ENCODE measurements at places on chromosomes 2 and 18.

GRCh38 chr2:236673823-236674185, 104.2 kb downstream of the ACKR3 start:
- no peak for DNase-seq

DNA sequence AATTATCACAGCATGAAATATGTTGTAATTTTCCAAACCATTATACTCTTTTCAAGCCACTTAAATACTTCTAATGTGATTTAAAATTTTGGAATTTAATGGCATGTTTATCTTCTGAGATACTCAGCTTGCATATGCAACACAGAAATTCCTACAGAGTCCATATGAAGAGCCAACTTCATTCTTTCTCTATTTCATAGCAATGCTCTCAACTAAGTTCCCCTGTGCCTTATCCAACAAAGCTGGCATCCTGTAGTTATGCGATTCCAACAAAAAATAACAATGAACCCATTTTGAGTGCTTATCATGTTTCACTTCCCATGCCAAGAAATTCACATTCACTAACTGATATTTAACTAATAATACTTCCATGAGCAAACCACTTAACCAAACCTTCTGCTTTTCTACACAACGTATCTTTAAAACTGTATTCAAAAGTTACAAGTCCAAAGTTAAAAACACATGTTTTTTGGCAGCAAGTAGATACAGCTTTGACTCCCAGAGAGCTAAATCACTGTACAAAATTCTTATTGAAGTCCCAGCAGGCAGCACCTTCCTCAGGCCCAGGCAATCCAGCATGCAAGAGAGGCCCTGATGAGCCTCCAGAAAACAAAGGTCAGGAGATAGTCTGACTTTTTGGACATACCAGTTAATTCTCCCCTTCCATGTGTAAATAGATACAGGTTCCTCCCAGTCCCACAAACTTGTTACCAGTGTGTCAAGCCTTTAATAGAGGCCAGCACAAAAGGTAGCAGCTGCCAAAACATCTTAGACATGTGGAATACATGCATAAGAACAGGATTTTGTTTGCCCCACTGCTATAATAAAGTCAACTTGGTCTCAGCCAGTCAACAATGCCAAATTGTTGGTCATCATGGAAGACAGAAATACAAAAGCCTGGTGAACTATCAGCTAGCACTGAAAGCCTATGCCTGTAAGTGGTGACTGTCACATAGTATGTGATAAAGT, 113.1 kb upstream of the WDR75 start:
- DNase-seq, result no peak

- no peak for DNase-seq
Measured at GRCh38 chr2:29024882-29025430, 43.9 kb downstream of the TOGARAM2 start.

DNA sequence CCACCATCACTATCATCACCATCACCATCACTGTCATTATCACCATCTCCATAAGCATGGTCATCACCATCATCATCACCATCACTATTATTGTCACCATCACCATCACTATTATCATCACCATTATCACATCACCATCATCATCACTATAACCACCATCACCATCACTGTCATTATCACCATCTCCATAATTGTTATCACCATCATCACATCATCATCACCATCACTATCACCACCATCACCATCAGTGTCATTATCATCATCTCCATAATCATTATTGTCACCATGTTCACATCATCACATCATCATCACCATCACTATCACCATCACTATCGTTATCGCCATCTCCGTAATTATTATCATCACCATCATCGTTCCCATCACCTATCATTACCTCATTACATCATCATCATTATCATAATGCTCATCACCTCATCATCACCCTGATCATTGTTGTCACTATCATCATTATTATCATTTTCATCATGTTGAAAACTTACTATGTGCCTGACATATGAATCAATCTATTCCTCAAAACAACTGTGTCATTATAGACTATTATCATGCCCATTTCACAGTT, 280.3 kb upstream of the HS6ST1 start:
- no peak for DNase-seq

DNA sequence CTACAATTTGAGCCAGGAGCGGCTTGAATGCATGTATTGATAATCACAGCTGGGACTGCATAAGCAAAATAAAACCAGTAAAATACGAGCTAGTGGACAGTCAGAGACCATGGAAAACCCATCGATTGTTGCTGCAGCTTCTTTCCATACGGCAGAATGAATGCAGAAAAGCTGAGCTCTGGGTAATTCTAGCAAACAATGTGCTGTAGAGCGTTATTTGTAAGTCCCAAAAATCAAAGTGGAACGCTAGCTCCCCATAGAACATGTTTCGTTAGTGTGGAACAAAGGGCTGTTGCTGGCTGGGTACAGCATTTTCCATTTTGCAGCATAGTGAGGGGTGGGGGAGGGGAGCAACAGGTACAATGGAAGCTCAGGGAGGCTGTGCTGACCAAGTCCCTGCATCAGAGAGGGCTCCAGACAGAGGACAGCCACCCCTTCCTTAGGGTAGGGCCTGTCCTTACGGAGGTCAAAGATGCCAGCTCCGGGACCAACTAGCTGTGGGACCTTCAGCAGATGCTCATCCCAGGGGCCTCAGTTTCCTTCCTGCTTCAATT, 74.1 kb downstream of the BOD1L2 start:
- DNase-seq, result no peak

GRCh38 chr2:54122939-54123338, 7.5 kb downstream of the ACYP2 start:
- no peak for DNase-seq

DNA sequence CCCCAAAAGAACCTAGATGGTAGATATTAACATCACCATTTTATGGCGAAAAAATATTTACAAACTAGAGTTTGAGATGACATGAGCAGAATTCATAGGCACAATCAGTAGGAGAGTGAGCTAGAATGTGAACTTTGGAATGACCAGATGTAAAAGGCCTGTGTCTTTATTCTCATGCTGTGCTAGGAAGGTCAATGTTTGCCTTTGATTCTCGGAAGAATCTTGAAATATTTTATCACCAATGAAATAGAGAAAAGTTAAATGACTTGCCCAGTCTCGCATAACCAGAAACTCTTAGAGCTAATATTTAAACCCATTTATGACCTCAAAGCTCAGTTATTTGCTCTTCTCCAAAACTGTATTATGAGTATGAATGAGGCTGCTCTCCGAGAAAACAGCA, 9.2 kb upstream of the REG3G start:
- no peak for DNase-seq

GRCh38 chr18:55654986-55655385, 67.0 kb upstream of the TCF4 start:
- no peak for DNase-seq

GRCh38 chr18:76691800-76692199, 130.6 kb upstream of the ZNF236 start:
- no peak for DNase-seq

- no peak for DNase-seq
Measured at GRCh38 chr18:78814766-78815165, 164.9 kb upstream of the SALL3 start.

DNA sequence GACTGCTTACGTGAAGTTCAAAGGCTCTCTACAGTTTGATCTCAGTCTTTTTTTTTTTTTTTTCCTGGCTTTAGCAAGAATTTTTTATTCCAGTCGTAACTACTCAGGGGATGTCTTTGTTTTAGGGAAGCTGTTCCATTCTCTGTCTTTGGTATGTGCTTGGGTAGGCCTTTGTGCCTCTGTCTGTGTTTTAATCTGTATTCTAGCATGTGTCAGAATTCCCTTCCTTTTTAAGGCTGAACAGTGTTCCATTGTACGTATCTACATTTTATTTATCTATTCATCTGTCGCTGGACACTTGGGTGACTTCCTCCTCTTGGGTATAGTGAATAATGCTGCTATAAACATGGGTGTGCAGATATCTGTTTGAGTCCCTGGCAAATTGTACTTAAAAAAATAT, 42.6 kb downstream of the MYO1B start:
- no peak for DNase-seq

- no peak for DNase-seq
Measured at GRCh38 chr18:79856119-79857007, 58.6 kb downstream of the KCNG2 start.

- no peak for DNase-seq
Measured at GRCh38 chr2:171924170-171924942, 2.1 kb downstream of the HAT1 start.

GRCh38 chr2:32711219-32711618, 83.4 kb downstream of the TTC27 start:
- no peak for DNase-seq

DNA sequence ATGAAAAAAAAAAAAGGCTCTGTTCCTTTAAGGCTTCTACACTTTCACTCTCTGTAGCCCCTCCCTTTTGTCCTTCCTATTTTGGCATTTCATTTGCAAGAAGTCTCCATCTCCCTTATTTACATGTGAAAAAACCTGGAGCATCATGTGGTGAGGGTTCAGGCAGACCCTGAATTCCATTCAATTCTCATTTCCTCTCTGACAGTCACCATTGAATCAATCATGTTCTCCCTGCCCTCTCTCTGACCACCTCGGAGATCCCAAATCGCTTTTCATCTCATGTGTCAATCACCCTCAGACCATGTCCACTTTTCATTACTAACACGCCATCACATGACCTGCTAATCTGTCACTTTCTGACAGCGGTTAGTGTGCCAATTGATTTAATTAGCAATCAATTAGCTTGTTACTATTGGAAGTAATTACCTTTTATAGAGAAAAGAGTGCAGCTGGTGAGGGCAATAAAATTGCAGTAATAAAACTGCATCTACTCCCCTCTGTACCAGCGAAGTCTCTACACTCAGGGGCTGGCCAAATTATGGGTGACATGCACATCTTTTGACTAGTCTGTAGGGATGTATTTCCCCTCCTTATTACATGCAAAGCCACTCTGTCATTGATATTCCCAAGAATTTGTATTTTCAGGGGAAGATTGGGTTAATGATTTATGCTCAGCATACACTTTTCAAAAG, 317.4 kb downstream of the EN1 start:
- DNase-seq, result no peak

DNA sequence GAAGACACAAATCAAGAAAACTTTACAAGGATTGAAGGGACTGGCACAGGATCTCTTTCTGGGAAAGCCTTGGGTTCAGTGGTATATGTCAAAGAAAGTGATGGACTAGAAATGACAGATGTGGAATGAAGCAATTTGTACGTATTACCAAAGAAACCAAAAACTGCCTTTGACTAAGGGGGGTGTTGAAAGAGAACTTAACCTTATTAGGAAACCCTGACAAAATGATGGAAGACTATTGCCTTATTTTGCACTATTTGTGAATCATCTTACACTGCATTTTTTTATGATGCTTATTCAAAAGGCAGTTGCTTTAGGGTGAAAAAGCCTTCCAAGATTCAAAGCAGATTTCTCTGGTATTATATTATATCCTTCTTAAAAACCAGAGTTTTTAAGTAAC, 4.0 kb downstream of the TSGA10 start:
- no peak for DNase-seq

- no peak for DNase-seq
Measured at GRCh38 chr2:219423652-219424377, 5.6 kb downstream of the DES start.

- no peak for DNase-seq
Measured at GRCh38 chr2:25410370-25410769, 68.6 kb upstream of the DNMT3A start.

All from activated CD8-positive, alpha-beta memory T cell treated with anti-CD3 and anti-CD28 coated beads for 1 hour (primary cell).